ENCODE measurements at places on chromosomes 4 and X.

GRCh38 chrX:1224954-1225353, 12.5 kb upstream of the CRLF2 start:
- no peak for DNase-seq
- H3K36me3 ChIP-seq, result no peaks in the 10 kb centered on the region
- H3K27ac ChIP-seq, result no peak overlapping the region
- H3K4me3 ChIP-seq, result no peak overlapping the region
- no peaks in the 10 kb centered on the region for H3K4me1 ChIP-seq
- H3K27me3 ChIP-seq, result no peaks in the 10 kb centered on the region

DNA sequence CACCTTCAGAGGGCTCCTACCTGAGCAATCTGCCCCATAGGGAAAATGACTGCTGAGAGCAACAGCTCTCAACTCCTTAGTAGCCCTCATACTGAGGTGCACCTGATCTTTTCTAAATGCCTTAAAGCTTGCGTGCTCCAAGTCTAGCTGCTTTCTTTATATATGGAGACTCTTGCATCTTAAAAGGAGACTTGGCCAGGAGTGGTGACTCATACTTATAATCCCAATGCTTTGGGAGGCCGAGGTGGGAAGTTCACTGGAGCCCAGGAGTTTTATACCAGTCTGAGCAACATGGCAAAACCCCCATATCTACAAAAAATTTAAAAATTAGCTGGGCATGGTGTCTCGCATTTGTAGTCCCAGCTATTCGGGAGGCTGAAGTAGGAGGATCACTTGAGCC, 78.1 kb upstream of the TRIM2 start:
- no peak overlapping the region for H3K4me3 ChIP-seq
- H3K36me3 ChIP-seq, result no peaks in the 10 kb centered on the region
- H3K27me3 ChIP-seq, result no peaks in the 10 kb centered on the region

DNA sequence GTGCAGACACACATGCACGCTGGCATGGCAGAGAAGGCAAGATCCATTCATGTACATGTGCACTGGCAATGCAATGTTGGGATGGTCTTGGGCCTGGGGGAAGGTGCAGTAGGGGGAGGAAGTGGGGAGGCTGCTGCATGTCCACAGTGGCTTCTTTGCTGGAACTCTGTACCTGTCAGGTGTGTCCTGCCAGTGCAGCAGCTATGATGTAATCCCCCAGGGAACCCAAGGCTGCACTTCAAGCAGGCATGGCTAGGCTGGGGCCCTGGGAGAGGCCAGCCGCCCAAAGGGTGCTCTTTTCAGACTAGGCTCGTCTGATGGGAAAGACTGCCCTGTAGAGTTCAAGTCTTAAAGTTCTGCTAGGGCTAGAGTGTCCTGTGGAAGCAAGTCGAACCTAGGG, 1304.0 kb downstream of the FAM133A start:
- peaks cover 5% of the 10 kb centered on the region for H3K4me1 ChIP-seq
- no peaks in the 10 kb centered on the region for H3K36me3 ChIP-seq
- peak; percentile 46 for DNase-seq
- no peak overlapping the region for H3K4me3 ChIP-seq
- no peak overlapping the region for H3K27ac ChIP-seq

GRCh38 chr4:150395872-150396271, 186.1 kb upstream of the MAB21L2 start:
- no peaks in the 10 kb centered on the region for H3K27me3 ChIP-seq
- DNase-seq, result no peak
- H3K4me1 ChIP-seq, result no peaks in the 10 kb centered on the region
- H3K36me3 ChIP-seq, result no peaks in the 10 kb centered on the region

DNA sequence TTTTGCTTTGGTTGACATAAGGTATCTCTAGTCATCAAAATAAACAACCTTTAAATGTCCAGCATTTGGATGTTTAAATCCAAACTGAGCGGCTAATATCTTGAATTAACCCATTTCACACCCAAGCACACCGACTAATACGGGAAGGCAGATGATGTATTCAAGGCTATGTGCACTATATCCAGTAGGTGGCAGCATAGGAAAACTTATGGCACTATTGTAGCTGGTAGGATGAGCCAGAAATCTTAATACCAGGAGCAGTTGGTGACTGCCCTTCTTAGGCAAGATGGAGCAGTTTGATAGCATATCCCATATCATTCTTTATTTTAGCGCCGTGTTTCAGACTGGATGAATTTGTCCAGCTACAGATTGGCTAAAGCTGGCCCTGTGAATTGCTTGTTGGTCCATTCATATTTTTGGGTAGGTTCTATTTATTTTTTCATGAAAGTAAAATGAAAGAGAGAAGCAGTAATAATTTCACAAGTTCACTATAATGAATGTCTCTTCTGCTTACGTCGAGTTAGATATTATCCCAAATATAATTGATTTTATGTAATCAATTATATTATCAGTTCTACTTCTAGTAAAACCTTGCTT, 24.4 kb downstream of the UCHL1 start:
- DNase-seq, result peak; percentile 25
- H3K4me1 ChIP-seq, result no peaks in the 10 kb centered on the region
- H3K36me3 ChIP-seq, result no peaks in the 10 kb centered on the region
- H3K4me3 ChIP-seq, result no peak overlapping the region

DNA sequence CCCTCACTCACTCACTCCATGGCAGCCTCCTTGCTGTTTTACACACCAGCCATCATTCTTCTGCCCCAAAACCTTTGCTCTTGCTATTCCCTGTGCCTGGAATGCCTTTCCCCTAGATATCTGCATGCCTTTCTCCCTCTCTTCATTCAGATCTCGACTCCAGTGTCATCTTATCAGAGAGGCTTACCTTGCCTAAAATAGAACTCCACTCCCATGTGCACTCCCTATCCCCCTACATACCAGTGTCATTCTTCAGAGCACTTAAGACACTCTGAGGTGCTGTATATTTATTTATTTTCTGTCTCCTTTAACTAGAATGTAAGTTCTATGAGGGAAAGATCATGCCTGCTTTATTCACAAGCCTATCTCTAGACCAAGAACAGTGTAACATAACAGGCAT, 45.1 kb downstream of the ZGRF1 start:
- no peak overlapping the region for H3K4me3 ChIP-seq
- H3K27me3 ChIP-seq, result no peaks in the 10 kb centered on the region
- DNase-seq, result no peak
- H3K4me1 ChIP-seq, result no peaks in the 10 kb centered on the region
- no peak overlapping the region for H3K27ac ChIP-seq

DNA sequence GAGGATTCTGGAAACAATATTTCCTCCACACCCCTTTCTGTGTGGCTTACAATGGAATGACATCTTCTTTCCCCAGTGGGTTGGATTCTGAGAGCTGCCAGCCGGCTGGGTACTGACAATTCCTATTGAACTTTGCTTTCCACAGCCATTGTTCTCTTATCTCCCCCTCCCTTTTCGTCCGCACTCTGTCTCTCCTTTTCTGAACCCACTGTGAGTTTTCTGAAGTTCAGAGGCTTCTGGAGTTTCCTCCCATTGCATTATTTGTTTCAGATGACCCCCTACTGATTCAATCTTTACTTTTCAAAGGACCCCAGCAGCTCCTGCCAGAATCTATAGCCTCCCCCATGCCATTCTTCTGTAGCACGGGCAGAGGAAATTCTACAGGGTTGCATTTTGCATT, 10.4 kb downstream of the SMPX start:
- H3K4me1 ChIP-seq, result no peaks in the 10 kb centered on the region
- no peak overlapping the region for H3K4me3 ChIP-seq
- DNase-seq, result no peak

GRCh38 chr4:69096810-69097209, 536 bp downstream of the UGT2B7 start:
- H3K4me1 ChIP-seq, result no peaks in the 10 kb centered on the region
- no peak for DNase-seq
- H3K4me3 ChIP-seq, result no peak overlapping the region

DNA sequence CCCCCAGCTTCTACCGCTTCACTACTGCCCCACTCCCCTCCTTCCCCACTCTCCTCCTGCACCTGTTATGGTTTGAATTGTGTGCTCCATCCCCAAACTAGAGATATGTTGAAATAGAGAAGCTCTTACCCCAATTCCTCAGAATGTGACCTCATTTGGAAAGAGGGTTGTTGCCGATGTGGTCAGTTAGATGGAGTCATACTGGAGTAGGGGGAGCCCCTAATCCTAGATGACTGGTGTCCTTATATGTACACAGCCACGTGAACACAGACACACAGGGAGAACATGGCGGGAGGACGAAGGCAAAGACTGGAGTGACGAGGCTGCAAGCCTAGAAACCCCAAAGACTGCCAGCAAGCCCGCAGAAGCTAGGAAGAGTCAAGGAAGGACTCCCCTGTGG, 84.3 kb downstream of the FHDC1 start:
- no peaks in the 10 kb centered on the region for H3K27me3 ChIP-seq
- H3K4me3 ChIP-seq, result no peak overlapping the region
- no peak overlapping the region for H3K27ac ChIP-seq
- no peak for DNase-seq

Measured in thyroid gland (tissue), 4 donors.